ENCODE measurements at places on chromosomes 2 and 18. TPM values are rescaled to one million over a fixed set of nuclear protein-coding genes. Genes with fewer than 3 reads are reported as not detected.
A peak's percentile ranks its signal among the peaks of the same experiment; 100 is the strongest.

Gene CRYGD
- not detected for total RNA-seq

Gene EMILIN1
- 256 TPM for total RNA-seq

Gene ERFE
- total RNA-seq = 0.51 TPM

Gene ST8SIA3
- 2.0 TPM for total RNA-seq

Gene CCDC178
- total RNA-seq = not detected

Gene MOGAT1
- not detected for total RNA-seq

Gene MYO3B
- 0.06 TPM for total RNA-seq

Gene TEKT4
- not detected for total RNA-seq

Gene RESP18
- total RNA-seq = not detected

Gene C2orf80
- not detected for total RNA-seq

Gene SCN3A
- total RNA-seq = 2.6 TPM

Gene PHOSPHO2
- total RNA-seq = 7.3 TPM

Gene CHRNG
- total RNA-seq = not detected

Gene KIF1A
- 17.2 TPM for total RNA-seq

Gene TFCP2L1
- total RNA-seq = 107 TPM

Gene RAD51AP2
- total RNA-seq = 0.09 TPM

Gene ZSWIM2
- not detected for total RNA-seq

Gene MOCOS
- 4.7 TPM for total RNA-seq

GRCh38 chr2:217599906-217600305, 402.9 kb downstream of the TNS1 start:
- no peak for DNase-seq

DNA sequence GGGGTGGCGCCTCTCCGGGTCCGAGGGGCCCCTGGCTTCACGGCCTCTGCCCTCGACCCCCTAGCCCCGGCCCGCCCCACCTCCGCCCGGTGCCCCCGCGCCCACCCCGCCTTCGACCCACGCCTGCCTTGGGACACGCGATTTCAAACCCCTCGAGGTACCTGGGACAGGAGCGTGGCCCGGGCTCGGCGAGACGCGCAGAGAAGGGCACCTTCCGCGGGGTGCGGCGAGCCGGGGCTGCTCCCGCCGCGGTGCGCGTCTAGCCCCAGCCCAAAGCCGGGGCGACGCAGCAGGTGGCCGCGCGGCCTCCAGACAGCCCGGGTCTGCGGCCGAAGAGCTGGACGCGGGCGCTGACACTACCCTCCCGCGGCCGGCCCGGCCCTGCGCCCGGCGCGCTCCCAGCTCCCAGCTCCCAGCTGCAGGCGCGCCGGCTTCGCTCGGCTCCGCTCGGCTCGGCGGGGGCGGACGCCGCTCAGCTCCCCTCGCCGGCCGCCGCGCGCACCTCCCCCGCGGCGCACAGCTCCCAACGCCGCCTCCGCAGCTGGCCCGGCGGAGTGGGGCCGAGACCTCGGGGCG, at the start of gene CRACDL:
TSS of gene CRACDL (minus strand) at position 449 of the 576 bp plus-strand sequence. CDS start 89,425 bp downstream, outside the sequence.
- DNase-seq = no peak

DNA sequence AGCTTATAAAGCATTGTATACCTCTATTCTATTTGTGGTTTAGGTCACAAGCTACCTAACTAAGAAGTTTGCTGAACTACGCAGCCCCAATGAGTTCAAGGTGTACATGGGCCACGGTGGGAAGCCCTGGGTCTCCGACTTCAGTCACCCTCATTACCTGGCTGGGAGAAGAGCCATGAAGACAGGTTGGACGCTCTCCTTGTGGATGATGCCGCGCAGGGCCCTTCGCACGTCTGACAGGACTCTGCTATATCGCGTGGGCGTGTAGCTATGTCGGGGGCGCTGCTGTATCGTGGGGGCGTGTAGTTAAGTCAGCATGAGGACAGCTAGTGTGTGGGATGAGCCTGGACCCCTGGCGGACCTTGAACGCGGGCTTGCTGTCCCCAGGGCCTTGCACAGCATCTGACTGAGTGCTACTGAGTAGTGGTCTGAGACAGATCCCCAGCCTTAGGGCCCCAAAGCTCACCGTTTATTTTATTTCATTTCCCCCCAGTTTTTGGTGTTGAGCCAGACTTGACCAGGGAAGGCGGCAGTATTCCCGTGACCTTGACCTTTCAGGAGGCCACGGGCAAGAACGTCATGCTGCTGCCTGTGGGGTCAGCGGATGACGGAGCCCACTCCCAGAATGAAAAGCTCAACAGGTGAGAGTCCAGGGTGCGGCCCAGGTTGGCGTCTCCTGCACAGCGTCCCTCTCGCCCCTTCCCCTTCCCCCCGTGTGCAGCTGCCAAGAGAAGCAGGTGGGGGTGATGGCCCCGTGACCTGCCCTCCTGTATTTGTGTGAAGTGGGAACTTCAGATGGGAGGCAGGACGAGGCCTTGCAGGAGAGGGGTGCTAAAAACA, 15.6 kb upstream of the CNDP1 start:
- DNase-seq = no peak

DNA sequence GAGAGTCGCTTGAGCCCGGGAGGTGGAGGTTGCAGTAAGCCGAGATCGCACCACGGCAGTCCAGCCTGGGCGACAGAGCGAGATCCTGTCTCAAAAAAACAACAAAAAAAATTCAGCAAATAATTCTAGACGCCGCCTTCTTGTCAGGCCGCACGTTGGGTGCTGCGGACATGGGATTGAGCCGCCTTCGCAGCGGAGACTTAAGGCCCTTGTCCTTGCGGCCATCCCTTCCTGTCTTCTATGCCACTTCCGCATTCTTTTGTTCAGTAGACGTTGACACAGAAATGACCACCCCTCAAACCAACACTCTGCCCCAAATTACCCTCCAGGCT, 15.8 kb downstream of the PTPN18 start:
- no peak for DNase-seq

GRCh38 chr18:68454511-68455228, 260.2 kb downstream of the TMX3 start:
- DNase-seq = no peak

- no peak for DNase-seq
These were observed 41.3 kb downstream of the LHCGR start for GRCh38 chr2:48714245-48714644.

- no peak for DNase-seq
These were observed 310.3 kb upstream of the HS6ST1 start for GRCh38 chr2:128628996-128629395.

GRCh38 chr2:187194049-187194448, 254.0 kb downstream of the CALCRL start:
- DNase-seq = no peak

DNA sequence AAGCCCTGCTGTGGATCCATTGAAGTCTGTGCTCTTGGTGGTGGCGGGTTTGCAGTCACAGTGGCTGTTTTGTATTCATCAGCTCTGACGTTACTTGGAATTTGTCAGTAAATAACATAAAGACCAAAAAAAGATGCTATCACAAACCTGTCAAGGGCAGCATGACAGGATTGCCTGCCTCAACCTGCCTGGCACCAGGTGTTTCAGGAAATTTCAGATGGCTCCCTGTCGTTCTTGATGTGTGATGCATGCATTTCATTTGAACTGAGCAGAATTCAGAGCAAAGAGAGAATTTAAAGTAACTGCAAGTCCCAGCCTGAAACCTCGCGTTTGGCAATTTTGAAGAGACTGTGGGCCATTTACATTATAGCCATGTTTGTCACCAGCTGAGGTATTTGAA, 50.3 kb upstream of the EPC2 start:
- no peak for DNase-seq

DNA sequence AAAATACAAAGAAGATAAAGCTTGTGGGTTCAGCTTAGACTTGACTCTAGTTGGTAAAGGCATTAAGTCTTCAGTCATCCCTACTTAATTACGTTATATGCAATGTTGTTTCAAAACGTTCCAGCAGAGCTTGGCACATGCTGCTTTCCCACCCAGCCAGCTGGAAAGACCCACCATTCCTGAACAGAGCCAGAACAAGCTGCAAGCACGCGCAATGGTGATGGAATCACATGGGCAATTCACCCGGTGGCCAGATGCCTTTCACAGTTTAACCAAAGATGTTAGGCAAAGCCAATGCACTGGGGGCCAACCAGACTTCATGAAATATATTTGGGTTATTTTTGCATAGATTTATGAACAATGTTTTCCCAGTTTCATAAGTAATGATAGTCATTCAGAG, 123.4 kb upstream of the CDH20 start:
- DNase-seq = no peak

DNA sequence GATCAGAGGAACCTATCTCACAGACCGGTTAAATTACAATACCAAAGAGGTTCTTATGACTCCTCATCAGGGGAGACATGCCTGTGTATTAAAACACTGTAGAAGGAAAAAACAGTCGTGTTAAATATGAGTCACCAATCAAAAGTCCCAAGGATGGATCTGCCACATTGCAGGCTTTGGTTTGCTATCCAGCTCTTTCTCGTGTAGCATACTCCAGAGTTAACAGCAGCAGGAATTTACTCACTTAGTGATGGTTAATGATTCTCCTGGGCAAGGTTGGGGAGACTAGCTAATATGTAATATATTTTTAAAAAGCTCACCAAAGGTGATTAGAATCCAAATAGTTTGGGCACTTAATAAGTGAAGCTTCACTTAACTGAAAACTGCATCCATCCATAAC, 109.7 kb downstream of the MBD5 start:
- DNase-seq = no peak

DNA sequence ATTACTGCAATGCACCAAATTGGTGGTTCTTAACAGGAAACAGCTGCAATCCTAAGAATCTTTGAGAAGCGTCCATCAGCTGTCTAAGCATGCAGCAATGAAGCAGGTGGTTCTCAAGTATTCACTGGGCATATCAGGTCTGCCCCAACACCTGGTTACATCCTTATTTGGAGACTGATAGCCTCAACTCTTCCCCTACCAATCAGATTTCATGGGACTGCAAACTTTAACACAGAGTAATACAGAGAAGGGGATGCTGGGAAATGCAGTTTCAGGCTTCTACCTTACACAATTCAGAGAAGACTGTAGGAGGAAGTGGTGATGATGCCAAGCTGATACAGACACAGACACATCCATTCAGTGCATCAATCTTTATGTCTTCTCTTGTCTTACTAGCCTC, 240.5 kb downstream of the BCL2 start:
- no peak for DNase-seq

DNA sequence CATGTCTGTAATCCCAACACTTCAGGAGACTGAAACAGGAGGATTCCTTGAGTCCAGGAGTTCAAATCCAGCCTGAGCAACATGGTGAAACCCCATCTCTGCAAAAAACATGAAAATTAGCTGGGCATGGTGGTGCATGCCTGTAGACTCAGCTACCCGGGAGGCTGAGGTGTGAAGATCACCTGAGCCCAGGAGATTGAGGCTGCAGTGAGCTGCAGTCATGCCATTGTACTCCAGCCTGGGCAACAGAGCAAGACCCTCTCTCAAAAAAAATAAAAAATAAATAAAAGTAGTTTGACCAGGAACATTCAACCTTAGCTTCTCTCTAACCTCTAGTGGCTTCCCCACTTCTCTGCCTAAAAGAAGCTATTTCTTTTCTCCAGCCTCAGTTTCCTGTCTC, 23.8 kb downstream of the SH3BP4 start:
- no peak for DNase-seq

GRCh38 chr2:144131042-144131441, 388.9 kb downstream of the ZEB2 start:
- DNase-seq = no peak

- no peak for DNase-seq
These were observed 81.2 kb downstream of the ADD2 start for GRCh38 chr2:70686577-70687460.

GRCh38 chr2:81505586-81505985, 1201.0 kb upstream of the LRRTM1 start:
- no peak for DNase-seq

GRCh38 chr2:37324786-37325624, at the start of gene PRKD3:
PRKD3 (minus strand) TSS chr2:37324833; CDS start chr2:37316524, 8,309 bp downstream.
- peak; percentile 80 for DNase-seq

- peak; percentile 75 for DNase-seq
These were observed 1.3 kb downstream of the FMNL2 start for GRCh38 chr2:152336119-152336853.

DNA sequence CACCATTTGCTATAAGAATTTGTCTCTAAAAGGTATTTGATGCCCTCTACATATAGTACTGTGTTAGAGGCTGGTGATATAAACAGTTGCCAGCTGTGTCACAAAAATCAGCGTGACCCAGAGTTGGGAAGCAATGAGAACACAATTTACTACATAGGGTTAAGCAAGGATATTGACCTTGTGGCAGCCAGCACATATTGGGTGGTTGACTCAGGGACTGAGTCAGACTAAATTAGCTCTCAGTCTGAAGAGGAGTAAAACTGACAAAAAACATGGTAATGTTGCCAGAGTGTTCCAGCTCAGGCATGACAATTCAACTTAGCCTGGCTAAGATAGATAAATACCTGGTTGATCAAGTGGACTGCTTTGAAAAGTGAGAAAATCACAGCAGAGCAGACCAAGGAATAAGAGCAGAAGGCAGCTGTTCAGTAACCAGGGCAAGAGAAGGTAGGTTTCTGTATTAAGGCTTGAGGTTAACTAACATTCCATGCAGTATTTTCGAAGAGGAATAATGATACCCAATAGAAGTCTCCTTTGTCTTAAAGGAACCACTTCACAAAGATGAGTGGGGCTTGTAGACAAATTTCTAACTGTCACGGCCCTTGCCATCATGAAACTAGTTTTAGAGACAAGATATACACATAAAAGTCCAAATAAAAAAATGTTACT, 108.2 kb upstream of the ERBB4 start:
- DNase-seq = no peak

DNA sequence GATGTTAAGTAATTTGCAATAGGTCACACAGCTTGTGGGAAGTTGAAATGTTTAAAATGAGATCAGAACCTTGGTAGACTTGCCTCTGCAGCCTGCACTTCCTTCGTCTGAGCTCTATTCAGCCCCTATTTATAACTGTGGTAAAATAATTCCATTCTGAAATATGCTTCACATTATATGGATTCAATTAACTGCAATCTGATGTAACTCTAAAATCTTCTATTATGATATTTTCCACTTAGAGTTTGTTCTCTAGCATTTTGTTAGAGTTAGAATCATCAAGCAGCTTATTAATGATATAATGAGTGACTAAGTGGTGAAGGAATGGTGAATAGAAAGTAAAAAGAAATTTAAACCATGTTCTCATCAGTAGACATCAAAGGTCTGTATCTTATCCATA, 139.6 kb upstream of the ARHGAP28 start:
- no peak for DNase-seq

DNA sequence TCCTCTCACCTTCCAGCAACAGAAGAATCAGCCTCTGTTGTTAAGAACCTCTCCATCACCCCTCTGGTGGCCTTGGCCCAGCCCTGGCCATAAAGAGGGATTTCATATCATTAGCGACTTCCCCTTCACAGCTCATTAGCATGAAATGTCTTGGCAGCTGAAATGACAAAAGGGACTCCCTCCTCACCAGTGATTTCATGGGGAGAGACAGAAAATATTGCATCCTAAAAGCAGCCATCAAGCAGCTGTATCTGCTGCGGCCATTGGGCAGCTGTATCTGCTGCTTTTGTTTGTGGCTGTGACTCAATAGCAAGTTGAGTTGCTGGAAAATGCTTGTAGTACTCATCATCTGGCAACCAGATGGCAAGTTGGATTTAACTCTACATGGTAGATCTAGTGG, 105.9 kb upstream of the RMDN2 start:
- DNase-seq = no peak

DNA sequence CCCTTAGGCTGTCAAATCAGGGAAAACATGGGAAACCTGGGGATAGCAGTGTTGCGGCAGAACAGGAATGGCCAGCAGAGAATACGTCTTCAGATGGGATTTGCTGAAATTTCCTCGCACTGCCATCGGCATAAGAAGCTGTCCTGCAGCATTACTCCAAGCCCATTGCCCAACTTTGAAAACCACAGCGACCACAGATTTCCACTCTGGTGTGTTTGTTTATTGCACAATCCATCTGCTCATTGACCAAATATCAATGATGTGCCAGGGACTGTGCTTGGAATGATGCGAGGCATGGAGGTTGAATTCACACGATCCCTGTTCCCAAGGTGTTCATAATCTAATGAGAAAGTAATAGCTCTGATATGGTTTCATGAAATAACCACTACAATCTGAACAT, 383.3 kb upstream of the MYT1L start:
- no peak for DNase-seq
